Suppressor macrophage treated with lipopolysaccharide for 4 hours (primary cell): ENCODE measurements at places on chromosomes 2 and 18.
A peak's percentile ranks its signal among the peaks of the same experiment; 100 is the strongest.

- DNase-seq, result no peak
These were observed 34.1 kb downstream of the TRABD2A start for GRCh38 chr2:84846741-84847142.

- DNase-seq, result no peak
These were observed 609.0 kb upstream of the CELF4 start for GRCh38 chr18:38174594-38174993.

DNA sequence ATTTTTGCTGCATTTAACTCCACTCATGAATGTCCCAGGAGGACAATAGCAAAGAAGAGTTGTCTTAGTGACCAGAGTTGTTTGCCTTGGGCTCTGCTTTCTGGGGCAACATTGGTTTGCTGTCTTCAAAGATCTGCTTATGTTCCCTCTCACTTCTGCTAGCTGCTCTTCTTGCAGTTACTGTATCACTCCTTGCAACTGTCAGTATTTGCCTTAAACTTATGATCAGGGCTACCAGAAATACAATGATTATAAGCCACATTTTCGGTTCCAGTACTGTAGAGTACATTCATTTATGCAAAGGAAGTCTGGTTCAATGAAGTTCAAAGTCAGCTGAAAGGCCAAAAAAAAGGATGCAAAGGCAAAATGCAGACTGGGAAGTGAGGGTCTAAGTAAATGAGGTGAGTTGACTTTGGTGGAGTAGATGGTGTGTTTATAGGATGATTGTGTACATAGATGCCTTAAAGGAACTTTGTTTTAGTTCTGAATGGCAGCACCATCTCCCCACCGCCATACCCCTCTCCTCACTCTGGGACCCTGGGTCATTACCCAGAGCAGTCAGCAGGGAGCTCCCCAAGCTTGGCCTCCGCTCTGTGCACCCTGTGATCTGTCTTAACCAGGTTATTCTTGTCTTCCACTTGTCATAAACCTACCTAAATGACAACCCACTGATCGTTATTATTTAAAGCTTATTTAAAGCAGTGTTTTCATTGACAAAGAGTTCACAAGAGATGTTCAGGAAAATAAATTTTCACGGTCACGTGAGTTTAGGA, 236.0 kb downstream of the DOK6 start:
- DNase-seq, result no peak

GRCh38 chr2:8478471-8478793, 203.4 kb upstream of the ID2 start:
- DNase-seq, result no peak

DNA sequence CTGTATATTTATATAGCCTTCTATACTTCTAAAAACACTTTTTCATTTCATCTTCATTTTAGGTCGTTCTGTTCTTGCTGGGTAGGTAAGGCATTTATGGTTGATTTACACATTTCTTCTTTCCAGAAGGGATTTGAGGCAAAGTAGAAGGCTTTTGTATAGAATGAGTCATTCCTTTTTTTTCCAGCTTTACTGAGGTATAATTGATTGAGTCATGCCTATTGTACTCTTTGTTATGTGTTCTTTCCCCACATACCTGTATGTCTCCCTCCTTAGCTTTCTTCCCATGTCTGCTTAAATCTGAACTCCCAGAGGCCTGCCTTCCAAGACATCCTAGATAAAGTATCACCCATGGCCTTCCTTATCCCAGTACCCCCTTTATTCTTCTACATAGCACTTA, 4.8 kb upstream of the CDC42EP3 start:
- DNase-seq, result no peak

DNA sequence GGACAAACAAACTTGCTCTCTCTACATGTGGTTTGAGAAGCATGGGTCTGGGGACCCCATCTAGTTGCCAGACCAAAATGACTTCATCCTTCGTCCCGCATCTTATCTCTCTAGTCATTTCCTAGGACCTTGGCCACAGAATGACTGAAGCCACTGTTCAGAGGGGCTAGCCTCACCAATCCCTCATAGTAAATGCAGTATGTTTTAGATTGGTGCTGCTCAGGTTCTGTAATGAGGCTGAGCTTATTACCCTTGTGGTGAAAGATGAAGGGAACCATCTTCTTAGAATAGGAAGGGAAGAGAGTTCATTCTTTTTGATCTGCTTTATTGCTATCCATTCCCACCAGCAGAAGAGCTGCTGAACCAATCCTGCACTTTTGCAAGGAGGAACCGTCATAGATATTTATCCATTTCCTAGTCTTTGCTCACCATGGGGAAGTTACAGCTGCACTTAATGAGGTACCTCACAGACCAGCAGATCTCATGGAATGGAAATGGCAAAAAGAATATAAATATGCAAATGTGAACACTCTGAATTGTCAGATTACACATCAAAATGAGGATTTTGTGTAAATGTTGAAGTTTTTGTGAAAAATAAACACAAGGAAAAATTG, 436.7 kb downstream of the LPIN1 start:
- DNase-seq, result peak; percentile 40

DNA sequence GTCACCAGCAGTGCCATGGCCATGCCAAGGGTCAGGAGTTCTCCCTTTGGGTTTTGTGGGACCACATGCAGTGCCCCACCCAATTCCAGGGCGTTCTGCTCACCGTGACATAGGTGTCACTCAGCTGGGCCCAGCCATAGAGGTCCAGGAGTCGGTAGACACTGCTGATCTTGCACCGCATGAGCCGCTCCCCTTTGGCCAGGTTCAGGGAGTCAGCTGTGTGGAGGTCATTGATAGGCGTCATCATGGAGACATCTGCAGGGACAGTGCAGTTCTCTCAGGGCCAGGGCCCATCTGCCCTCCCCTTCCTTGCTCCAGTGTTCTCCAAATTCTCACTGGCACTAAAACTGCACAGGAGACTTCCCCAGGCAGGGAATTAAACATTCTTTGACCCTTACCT, 71.9 kb downstream of the ADD2 start:
- no peak for DNase-seq

DNA sequence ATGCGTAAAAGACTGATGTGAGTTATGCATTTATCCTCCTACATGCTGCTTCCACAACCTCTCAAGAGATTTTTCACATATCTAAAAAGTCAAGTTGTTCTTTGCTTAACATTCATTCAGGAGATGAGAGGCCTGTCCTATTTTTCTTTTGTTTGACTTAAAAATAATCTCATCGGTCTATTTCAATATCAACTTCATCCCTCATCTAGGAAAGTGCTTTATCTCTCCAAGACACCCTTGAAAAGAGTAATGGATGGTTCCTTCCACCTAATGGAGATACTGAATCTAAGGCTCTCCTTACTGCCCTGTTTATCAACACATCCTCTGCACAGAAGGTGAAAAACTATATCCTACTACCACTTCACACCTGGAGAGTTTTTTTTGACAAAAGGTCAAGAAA, 2.4 kb downstream of the NFE2L2 start:
- DNase-seq, result no peak

GRCh38 chr18:79616651-79617510, 62.7 kb upstream of the CTDP1 start:
- peak; percentile 10 for DNase-seq

DNA sequence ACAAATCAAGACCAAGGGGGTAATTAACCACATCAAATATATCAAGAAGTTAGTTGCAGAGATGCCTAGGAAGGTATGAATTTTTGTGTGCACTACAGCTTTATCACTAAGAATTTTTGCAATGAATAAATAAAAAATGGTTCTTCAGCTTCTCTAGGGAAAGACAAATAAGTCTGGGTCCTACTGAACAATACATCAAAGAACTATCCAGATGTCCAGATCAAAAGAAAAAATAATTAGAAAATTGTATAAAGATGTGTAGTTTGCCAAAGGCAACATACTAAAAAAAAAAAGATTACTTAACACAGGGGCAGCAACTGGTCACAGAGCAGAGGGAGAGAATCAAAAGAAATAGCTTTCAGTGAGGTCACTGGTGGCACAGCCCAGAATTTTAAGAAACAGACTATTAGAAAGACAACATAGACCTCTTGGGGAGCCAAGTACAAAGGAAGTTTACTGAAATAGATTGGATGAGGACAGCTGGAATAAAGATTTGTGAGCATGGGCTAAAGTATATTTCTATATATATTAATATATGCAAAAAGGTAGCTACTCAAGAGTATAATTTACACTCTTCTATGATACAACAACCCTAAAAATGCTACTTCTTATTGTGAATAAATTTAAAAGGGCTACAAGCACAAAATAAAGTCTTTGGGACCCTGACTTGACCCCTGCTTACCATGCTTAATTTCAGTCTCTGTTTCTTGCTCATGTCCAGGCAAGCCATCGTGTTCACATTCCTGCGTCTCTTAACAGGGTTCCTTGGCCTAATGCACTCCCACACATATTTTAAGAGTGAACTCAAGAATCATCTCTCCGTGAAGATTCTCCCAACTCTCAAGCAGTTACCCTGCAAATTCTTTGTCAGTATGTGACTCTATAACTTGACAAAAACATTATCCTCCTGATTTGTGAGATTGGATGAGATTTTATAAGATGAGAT, 99.0 kb upstream of the GRB14 start:
- no peak for DNase-seq

DNA sequence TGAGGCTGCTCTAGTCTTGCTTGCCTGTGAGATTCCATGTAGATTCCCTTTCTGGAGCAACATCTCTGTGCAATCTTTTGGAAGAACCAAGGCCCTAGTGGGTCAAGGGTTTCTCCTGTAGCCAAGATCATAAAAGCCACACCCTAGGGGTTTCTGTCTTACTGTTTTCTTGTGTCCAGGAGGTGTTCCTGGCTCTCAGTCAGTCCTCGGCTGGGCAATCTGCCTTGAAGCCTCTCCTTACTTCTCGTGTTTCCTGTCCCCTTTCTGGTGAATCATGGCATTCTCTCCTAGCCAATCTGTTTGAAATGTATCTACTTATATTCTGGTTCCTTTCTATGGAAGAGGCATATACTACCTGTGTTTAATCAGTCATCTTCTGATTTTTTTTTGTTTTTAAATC, 484.8 kb upstream of the UBE2E3 start:
- DNase-seq, result no peak
